ENCODE measurements at places on chromosomes 5 and 9.

DNA sequence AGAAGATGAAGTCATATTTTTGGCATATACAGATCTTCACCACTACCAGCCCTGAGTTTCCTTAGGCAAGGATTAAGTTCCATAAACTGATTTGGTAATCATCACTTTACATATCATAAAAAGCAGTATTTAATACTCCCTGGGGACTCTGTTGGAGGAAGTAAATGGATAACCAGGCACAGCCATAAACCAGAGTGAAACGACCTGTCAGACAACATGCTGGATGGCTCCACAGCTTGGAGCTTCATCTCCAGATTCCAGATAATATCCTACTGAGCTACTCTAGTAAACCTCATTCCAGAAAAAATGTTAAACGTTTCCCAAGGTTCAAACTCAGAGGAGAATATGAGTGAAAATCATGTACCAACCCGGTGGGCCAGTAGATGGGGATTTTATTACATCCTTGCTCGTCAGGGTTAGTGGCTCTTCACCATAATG, 109.2 kb downstream of the BASP1 start:
- no peak for DNase-seq

- DNase-seq: no peak
Observed at GRCh38 chr9:11537566-11537965, 924.8 kb upstream of the PTPRD start.

- DNase-seq: no peak
Observed at GRCh38 chr9:102985162-102985895, 9.8 kb upstream of the CYLC2 start.

DNA sequence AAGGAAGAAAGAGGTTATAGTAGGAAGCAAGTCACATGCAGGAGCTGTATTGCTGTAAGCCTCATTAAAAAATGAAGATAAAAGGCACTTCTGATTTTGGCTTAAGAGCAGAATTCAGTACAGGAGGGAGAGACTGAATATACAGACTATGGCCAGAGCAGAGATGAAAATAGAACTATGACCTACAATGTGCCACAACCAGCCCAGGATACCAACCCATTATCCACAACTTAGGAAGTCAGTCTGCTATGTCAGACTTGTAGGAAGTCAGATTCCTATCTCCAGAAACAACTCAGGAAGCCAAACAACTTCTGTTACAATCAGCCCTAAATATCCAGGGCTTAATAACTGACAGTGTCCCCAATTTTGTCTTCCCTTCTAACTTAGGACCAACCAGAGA, 156.2 kb upstream of the ANKH start:
- no peak for DNase-seq

- DNase-seq: no peak
Observed at GRCh38 chr5:127409246-127409917, 108.1 kb upstream of the PRRC1 start.

GRCh38 chr9:116594547-116594946, 92.6 kb upstream of the TRIM32 start:
- no peak for DNase-seq

GRCh38 chr9:97632248-97632984, 752 bp downstream of the TSTD2 start:
- peak; percentile 38 for DNase-seq

DNA sequence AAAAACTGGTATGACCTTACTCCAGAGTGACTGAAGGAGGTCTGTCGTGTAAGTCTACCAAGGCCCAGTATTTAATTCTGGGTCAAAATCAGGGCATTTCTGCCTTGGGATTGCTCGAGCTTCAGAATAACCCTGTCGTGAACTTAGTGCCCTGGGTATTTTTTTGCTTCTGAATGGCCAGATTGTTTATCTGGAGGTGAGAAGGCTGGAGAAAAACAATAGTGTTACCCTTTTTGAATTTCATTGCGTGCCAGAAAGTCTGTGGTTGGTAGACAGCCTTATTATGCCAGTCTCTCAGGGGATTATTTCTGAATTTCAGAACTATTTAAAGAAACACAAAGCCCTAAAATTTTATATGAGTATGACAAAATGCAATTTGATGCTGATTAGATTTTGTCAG, 323.4 kb downstream of the CSNK1G3 start:
- no peak for DNase-seq

DNA sequence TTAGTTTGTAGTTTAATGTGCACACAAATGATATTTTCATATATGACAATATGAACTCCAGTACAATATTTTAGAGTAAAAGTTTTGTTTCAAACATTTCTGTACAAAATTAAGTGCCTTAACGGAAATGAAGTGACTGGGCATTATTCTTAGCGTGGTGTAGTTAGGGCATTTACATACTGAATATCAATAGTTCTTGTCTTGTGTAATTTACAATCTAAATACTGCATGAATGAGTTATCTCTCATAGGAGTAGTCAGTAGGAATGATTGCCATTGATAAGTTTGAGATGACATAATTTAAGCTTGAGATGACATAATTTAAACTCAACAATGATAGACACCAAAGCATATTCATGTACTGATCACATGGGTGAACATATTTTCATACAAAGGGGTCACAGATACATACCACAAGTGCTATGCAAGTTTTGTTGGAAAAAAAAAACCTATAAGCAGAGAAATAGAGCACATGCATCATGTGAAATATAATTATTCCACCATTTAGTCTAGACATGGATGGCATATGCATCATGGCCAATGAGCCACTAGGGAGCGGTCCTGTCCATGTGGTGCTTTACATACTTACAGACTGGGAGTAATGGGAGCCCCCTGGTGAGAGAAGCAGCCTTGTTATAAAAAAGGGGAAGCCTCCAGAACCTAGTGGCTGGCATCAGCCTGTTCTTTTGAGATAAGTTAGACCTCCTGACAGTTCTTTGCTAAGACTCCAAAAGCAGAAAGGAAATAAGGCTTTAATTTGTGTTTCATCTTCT, 1523.9 kb downstream of the MAT2B start:
- peak; percentile 38 for DNase-seq

GRCh38 chr9:79817438-79818004, 245.8 kb downstream of the TLE4 start:
- no peak for DNase-seq

DNA sequence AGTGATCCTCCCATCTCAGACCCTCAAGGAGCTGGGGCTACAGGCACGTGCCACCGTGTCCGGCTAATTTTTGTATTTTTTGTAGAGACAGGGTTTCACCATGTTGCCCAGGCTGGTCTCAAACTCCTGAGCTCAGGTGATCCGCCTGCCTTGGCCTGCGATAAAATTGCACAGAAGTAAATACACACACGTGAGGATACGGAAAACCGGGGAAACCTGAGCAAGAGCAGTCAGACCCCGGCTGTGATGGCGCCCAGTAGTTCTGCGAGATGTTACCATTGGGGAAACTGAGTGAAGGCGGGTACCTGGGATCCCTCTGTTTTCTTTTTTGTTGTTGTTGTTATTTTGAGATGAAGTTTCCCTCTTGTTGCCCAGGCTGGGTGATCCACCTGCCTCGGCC, 114.9 kb downstream of the C9orf50 start:
- no peak for DNase-seq

DNA sequence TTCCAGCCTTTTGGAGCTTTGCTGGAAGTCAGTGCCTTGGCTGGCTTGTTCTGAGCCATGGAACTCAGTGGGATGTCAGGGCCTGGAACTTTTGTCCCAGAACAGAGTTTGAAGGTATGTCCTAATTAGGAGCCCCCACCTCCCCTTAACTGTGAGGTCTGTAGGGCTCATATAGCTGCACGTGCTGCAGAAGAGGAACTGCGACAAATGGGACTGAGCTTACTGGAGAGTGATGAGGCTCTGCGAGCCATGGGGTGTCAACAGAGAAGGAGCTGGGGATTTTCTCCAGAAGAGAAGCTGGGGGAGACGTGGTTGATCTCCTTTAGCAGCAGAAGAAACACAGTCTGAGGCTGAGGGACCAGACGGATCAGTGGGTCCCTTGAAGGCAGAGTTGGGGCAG, 10.9 kb downstream of the TMEM8B start:
- no peak for DNase-seq

- DNase-seq: no peak
Observed at GRCh38 chr5:159051421-159052282, 48.1 kb downstream of the EBF1 start.

GRCh38 chr9:133252301-133253020, 22.5 kb downstream of the ABO start:
- no peak for DNase-seq

DNA sequence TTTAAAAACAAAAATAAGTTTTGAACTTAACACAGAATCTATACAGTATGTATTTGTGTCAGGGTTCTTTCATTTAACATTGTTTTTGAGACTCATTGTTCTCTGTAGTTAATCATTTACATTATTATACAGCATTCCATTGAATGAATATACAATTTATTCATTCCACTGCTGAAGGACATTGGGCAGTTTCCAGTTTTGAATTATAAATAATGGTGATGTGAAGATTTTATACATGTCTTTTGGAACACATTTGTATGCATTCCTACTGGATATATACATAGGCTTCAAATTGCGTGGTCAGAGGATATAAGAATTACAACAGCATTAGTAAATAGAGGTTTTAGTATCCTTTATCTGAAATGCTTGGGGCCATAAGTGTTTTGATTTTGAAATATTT, 72.0 kb downstream of the CEP120 start:
- no peak for DNase-seq

DNA sequence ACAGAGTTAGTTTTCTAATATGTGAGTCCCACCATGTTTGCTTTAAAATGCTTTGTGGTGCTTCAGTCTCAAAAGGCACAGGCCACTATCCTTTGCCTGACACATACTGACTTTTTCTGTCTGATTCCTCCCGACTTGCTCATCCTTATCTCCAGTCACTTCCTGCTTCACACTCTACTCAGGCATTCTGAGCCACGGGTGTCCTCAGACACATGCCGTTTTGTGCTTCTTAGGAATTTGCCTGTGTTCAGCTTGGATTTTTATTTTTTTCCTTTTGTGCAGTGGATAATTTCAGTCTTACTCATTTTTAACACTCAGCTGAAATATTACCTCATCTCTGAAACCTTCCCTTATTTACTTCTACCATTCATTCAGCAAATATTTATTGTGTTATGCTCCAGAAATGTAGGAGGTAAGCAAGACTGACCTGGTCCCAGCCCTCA, 54.1 kb downstream of the MAN2A1 start:
- DNase-seq: no peak

DNA sequence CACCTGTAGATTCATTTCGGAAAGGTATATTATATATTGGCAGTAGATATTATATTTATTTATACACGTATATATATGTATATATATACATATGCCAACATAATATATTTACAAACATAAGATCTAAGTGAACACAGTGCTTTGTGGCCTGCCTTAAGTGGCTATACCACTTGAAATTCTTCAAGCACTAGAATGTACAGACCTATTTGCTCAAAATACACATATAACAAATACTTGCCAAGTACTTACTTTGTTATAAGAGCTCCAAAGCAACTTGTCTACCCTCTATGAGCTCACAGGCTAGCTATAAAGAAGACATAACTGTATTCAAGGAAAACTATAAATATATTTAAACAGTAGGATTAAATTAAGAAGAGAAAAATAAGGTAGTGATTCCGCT, 33.6 kb upstream of the SLC36A1 start:
- no peak for DNase-seq

- DNase-seq: no peak
Observed at GRCh38 chr9:95018099-95018936, 291.8 kb downstream of the AOPEP start.

DNA sequence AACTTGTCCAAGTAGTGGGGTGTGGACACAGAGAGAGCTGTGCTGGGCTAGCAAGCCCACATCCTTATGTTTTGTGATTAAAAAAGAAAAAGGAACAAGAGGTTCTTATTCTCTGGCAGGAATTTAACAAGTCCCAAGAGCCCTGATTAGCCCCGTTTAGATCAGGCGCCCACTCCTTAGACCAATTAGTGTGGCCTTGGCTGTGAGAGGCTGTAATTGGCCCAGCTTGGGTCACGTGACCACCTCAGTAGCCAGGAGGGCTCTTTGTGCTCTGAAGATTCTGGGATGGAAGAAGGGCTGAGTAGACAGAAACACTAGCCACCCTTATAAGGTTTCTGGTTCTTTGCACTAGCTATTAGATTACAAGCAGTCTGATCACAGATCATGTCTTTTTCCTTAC, 31.1 kb downstream of the GCNT4 start:
- no peak for DNase-seq

- DNase-seq: no peak
Observed at GRCh38 chr5:178786859-178787499, 56.5 kb upstream of the ZNF354A start.

DNA sequence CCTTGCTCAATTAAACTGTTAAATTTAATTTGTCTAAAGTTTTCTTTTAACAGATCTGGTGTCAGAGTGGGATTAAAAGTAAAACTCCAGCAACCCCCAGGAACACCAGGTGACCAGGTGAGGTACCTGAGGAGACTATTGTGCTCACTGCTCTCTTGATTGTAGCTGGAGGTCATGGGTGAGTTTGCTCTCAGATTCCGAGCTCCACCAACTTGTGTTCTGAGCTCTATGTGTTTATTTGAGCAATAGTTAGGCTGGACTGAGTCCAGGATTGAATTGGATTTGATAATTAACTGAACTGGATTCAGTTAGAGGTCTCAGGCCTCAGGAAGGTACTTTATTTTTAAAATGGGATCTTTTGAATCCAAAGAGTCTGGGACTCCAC, 17.9 kb upstream of the SCGB3A2 start:
- no peak for DNase-seq
